Stimulated activated CD4-positive, alpha-beta T cell treated with anti-CD3 and anti-CD28 coated beads, Interleukin-15, amount 100 ng/mL, for 1 hour (primary cell): ENCODE measurements at places on chromosomes 11 and 22.

DNA sequence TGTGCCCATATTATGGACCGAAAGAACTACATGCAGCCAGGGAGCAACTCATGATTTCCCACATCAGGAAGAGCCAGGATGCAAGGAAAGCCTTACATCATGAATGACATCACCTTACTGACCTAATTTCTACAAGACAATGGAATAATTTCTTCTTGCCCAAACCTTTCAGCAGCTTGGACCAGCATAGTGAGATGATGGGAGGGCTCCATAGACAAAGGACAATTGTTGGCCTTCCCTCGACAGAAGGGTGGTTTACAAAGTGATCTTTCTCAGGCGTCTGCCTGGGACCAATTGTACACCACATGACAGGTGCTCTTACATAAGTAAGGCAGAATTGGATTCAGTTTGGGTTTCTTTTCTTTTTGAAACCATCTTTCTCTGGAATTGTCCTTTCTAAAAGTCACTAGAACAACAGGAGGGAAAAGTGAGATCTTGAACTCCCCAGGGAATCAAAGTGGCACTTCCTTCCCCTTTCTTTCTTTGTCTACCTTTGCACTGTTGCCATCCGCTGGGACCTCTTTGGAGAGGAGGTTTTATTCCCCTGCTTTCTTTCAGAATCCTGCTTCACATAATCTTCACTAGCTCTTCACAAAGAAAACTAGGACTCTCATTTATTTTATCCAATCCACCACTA lies 51.7 kb upstream of the PAK1 start:
- no peak for DNase-seq

- no peak for DNase-seq
Measured at GRCh38 chr11:58628446-58628845, 6.0 kb downstream of the CNTF start.

DNA sequence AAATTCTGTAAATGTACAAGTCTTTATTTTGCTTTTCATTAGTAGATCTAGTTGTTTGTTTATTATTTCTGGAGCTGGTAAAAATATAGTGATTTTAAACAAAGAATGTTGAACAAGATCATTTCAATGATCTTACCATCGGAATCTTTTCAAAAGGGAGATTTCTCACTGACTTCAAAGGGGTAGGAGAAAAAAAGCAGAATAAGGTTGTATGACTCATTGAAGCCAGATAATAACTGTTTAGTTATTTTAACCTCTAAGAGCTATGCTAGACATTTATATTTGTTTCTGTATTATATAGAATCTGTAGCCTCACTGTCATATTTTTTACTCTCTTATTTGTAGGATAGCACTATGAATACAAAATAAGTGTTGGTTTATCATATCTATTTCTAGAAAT lies 8.1 kb upstream of the PDE3B start:
- no peak for DNase-seq

DNA sequence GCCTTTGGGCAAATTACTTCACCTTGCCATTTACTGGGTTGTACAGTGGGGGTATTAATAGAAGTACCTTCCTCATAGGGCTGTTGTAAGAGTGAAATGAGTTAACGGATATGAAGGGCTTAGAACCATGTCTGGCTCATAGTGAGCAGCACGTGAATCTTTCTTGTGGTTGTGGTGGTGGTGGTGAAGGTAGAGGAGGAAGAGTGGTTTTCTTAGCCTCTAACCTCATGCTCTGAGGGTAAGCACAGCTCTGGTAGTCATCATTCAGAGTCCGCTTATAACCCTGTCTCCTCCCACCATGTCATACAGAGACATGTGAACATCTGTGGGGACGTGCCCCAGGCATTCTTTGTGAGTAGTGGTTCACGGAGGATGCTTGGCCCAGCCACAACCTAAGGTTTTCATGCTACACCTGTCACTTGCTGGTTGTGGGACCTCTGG lies 43.6 kb downstream of the TEAD1 start:
- DNase-seq, result no peak

DNA sequence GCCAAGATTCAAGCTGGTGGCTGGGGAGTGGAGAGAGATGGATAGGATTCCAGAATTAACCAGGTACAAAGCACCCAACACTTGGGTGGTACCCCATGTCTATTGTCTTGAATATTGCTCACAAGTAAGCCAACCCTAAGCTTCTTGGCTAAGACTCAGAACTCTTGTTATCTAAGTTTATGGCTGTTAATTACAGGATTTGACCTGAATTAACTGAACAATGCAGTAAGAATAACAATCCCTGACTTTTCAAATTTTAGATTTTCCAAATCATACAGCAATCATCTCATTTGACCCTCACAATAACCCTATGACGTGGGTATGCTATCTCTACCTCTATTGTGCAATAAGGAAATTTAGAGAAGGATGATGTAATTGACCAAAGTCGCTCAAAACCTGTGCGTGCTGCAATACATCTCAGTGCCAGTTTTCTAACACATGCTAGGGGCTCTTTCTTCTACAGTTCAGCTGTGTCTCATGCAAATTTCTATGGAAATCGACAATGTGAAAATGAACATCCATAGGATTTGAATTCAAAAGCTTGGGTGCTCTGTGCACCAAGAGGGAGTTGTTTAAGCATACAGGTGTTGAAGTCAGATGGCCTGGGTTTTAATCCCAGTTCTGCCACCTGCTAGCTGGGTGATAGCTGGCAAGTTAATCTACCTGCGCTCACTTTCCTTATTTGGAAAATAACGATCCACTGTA lies 40.1 kb upstream of the APLNR start:
- no peak for DNase-seq

DNA sequence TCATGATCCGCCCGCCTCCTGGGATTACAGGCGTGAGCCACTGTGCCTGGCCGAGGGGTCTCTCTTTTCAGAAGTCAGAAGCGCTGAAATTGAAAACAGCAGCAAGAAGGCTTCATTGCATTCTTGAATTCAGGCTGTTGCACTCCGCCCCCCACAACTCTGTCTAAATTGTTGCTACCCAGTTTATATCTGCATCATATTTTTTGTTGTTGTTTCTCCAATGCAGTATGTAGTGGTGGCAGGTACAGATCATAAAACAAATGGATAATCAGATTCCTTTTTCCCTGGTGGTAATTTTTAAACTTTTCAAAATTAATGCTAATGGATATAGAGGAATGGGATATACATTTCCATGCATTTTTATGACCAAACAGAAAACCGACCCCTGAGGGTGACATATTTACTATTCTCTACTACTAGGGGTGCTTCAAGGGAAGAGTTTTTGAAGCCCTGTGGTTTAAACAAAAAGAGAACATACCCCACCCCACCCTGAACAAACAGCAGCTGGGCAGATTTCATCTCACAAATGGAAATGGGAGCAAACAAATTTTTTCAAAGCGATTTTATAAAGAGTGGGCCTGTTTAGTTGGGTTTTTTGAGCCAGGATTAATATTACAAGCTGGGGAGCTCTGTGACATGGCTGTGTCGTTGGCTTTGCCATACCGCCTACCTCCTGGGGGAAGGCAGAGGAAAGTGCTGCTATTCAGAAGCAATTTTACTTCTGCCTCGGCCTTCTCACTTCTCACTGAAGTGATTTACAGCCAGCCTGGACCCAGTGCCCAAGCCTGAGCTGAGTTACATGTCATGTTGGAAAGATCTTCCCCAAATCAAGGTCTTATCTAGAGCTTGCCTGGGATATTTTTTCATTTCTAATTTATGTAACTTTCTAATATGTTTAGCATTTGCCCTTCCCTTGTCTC lies 16.0 kb upstream of the TMA7B start:
- no peak for DNase-seq

- DNase-seq, result no peak
Measured at GRCh38 chr11:46277622-46278386, at the start of gene CREB3L1. TSS of gene CREB3L1 (plus strand) at chr11:46277662. CDS start at chr11:46278112, 450 bp downstream.

- no peak for DNase-seq
Measured at GRCh38 chr11:11476499-11476898, 123.4 kb upstream of the CSNK2A3 start.

GRCh38 chr11:103358251-103358650 lies 249.0 kb downstream of the DYNC2H1 start:
- DNase-seq, result no peak

DNA sequence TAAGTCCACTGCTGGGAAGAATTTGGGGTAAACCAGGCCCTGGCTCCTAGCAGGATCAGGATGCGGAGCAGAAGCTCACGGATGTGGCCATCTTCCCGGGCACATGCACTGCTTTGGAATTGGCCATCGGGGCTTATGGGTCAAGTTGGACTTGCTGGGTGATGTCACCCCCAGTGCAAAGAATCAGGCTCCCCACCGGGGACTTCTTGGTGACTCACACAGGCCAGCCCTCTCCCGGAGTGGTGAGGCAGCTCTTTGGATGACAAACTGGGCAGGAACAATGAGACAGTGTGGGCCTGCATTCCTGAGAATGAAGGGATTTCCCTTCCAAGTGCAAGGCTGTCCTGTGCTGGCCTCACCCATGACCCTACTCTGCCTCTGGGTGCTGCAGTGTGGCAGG lies 128.8 kb upstream of the ANO1 start:
- DNase-seq, result no peak

GRCh38 chr11:33624083-33624482 lies 76.5 kb downstream of the C11orf91 start:
- DNase-seq, result no peak

GRCh38 chr11:70471254-70471653 lies 72.9 kb downstream of the CTTN start:
- DNase-seq, result no peak
